Osteocyte (in vitro differentiated cells): ENCODE measurements at places on chromosomes 1 and 21. TPM values are rescaled to one million over a fixed set of nuclear protein-coding genes. Genes with fewer than 3 reads are reported as not detected.
A peak's percentile ranks its signal among the peaks of the same experiment; 100 is the strongest.

DNA sequence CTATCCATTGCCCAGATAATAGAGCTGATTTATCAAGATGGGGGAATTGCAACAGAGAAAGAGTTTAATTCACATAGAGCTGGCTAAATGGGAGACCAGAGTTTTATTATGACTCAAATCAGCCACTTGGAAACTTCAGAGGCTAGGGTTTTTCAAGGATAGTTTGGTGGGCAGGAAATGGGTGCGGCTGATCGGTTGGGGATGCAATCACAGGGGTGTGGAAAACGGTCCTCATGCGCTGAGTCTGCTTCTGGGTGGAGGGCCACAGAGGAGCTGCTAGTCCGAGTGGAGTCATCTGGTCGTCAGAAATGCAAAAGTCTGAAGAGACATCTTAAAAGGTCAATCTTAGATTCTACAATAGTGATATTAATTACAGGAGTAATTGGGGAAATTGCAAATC, 32.0 kb upstream of the FAM89A start:
- no peak for DNase-seq
- H3K4me1 ChIP-seq: no peaks in the 10 kb centered on the region
- no peak overlapping the region for H3K27ac ChIP-seq
- H3K27me3 ChIP-seq: peaks cover 7% of the 10 kb centered on the region
- no peaks in the 10 kb centered on the region for H3K36me3 ChIP-seq

- H3K27ac ChIP-seq: peak overlapping the region; percentile 82
- peaks cover 18% of the 10 kb centered on the region for H3K36me3 ChIP-seq
- DNase-seq: peak; percentile 93
- H3K27me3 ChIP-seq: no peaks in the 10 kb centered on the region
- H3K4me3 ChIP-seq: no peak overlapping the region
These were observed 49.8 kb downstream of the ARHGEF16 start for GRCh38 chr1:3504151-3504821.

DNA sequence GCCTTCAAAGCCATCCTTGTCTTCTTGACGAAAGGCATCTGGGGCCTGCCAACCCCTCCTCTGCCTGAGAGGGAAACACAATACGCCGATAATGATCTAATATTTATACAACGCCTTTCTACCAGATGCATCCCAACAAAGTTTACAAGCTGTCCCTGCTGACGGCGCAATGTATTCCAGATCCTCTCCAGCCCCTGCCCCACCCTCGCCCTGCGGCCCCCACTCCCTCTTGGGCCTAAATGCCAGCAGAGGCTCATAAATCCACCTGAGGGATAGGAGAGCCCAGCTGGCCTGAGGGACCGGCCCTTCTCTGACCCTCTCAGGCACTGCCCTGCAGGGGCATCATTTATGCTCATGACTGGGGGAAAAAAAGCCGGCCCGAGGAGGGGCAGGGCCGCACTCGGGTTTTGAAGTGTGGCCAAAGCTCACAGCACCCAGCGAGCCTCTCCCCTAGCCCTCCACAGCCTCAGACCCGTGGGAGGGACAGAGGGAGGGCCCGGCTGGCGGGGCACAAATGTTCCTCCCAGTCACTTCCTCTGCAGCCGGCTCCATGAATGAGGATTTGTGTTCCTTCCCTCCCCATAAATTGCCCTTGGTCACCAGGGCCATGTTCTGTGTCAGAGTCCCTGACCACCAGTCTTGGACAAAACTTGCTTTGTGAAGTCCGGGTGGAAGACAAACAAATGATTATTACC, 140.3 kb downstream of the FOXD2 start:
- peaks cover 6% of the 10 kb centered on the region for H3K4me1 ChIP-seq
- H3K27ac ChIP-seq: no peak overlapping the region
- H3K27me3 ChIP-seq: peaks cover 52% of the 10 kb centered on the region
- H3K36me3 ChIP-seq: no peaks in the 10 kb centered on the region
- H3K4me3 ChIP-seq: no peak overlapping the region

DNA sequence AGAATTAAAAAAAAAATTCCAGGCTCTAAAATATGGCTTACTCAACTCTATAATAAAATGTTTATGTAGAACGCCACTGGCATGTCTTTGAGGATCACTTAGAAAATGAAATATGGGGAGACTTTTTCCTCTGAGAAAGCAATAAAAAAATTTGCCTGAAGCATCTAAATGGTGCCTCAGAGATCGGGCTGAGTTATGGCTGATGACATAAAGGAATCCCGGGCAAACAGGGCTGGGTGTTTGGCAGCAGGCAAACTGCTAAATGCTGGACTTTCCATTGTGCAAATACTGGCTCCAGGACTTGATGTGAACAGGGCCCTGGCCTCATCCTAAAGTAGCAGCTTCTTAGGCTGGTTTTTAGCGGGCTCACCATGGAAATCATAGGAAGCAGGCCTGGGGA, 44.5 kb upstream of the C1orf87 start:
- H3K4me3 ChIP-seq: no peak overlapping the region
- no peaks in the 10 kb centered on the region for H3K36me3 ChIP-seq
- H3K27me3 ChIP-seq: no peaks in the 10 kb centered on the region
- H3K27ac ChIP-seq: peak overlapping the region; percentile 17
- peaks cover 8% of the 10 kb centered on the region for H3K4me1 ChIP-seq

DNA sequence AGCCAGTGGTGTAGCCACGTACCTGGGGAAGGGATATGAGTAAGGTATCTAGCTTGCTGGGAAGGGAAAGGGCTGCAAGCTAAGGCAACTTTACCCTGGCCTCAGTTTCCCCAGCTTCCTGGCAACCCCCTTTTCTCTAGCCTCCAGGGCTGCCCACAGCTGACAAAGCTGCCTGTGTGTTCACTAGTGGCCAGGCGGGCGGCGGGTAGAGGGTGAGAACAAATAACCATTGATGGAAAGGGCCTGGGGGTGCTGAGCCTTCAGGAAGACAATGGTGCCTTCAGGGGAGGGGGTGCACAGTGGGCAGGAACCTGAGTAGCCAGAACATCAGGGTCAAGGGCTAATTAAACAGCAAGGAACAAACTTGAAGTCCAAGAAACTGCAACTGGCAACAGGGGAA, 6.1 kb downstream of the CERS2 start:
- no peak for DNase-seq
- H3K27me3 ChIP-seq: no peaks in the 10 kb centered on the region
- peaks cover 37% of the 10 kb centered on the region for H3K4me1 ChIP-seq
- no peak overlapping the region for H3K27ac ChIP-seq

DNA sequence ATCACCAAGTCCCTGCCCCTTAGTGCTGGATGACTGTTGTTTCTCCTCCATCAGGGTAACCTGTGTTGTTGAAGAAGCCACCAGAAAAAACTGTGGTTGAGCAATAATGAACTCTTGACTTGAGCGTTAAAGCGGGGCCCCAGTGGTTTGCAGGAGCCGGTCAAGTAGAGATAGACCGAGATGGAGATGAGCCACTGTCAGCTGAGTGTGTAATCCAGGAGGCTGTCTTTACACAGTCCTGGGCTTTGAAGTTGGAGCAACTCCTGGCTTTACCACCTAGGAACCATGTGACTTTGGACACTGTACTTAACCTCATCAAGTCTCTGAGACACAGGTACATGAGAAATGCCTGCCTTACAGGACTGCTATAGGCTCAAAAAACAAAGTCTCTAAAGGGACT, 158.1 kb downstream of the ST6GALNAC3 start:
- no peaks in the 10 kb centered on the region for H3K36me3 ChIP-seq
- no peaks in the 10 kb centered on the region for H3K27me3 ChIP-seq
- no peaks in the 10 kb centered on the region for H3K4me1 ChIP-seq
- H3K27ac ChIP-seq: no peak overlapping the region
- H3K4me3 ChIP-seq: no peak overlapping the region

DNA sequence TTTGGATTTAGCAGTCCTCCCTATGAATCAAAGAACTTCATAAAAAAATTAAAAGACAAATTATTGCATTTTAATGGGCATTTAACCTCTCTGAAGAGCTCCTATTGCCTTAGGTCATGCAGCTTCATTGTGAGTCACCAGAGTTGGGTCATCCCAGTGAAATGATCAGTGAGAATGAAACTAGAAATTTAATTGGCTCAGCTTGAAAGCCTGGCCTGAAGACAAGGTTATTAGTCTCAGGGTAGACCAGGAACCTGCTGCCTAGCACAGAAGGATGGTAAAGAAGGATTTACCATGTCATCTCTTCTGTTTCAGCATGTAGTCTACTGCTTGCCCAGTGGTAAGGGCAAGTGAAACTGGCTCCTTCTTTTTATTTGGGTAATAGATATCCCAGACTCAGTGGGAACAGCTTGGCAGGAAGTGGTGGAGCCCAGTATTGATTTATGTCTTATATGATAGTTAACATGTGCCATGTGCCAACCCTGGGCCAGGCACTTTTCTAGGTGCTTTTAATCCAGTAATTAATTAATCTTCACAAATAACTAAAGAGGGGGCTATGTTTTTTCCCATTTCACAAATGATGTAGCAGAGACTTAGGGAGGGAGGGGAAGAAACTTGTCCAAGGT, 23.6 kb downstream of the LAMC2 start:
- no peaks in the 10 kb centered on the region for H3K27me3 ChIP-seq
- H3K27ac ChIP-seq: no peak overlapping the region
- H3K4me1 ChIP-seq: no peaks in the 10 kb centered on the region
- no peak for DNase-seq
- no peaks in the 10 kb centered on the region for H3K36me3 ChIP-seq

GRCh38 chr1:202643397-202644218, 66.6 kb downstream of the SYT2 start:
- DNase-seq: no peak
- H3K4me3 ChIP-seq: peak overlapping the region; percentile 67
- H3K27ac ChIP-seq: no peak overlapping the region

DNA sequence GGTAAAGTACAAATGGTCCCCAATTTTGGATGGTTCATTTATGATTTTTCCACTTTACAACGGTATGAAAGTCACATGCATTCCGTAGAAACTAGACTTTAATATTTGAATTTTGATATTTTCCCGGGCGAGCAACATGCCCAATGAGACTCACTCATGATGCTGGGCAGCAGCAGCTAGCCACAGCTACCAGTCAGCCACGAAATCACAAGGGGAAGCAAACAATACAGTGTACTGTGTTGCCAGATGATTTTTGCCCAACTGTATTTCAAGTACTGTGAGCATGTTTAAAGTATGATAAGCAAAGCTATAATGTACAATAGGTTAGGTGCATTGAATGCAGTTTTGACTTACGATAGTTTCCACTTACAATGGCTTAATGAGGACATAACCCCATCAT, 266.8 kb downstream of the VAV3 start:
- no peak for DNase-seq
- no peak overlapping the region for H3K4me3 ChIP-seq
- no peaks in the 10 kb centered on the region for H3K27me3 ChIP-seq
- no peaks in the 10 kb centered on the region for H3K4me1 ChIP-seq

GRCh38 chr1:13628711-13629110, 45.1 kb downstream of the PDPN start:
- H3K27ac ChIP-seq: no peak overlapping the region
- no peak overlapping the region for H3K4me3 ChIP-seq
- DNase-seq: no peak
- H3K4me1 ChIP-seq: no peaks in the 10 kb centered on the region

DNA sequence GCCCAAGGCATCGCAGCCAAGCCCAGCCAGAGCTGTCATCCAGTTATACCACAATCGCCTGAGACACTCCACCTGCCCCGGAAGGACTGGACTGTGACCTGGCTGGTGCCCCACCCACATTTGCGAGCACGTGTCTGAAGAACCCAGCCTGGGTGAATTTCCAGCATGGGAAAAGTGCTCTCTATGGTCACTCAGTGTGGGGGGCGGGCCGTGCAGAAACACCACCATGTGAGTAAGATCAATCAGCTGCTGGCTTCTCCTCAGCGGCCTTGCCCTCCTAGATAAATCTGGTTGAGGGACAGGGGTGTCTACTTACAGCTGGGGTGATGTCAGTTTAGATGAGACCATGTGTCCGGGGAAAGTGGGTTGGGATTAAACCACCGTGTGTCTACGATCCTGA, 44.8 kb downstream of the URB1 start:
- H3K27ac ChIP-seq: no peak overlapping the region
- no peaks in the 10 kb centered on the region for H3K4me1 ChIP-seq
- no peaks in the 10 kb centered on the region for H3K27me3 ChIP-seq
- peaks cover 72% of the 10 kb centered on the region for H3K36me3 ChIP-seq
- DNase-seq: no peak

- H3K27me3 ChIP-seq: peaks cover 61% of the 10 kb centered on the region
- no peak overlapping the region for H3K27ac ChIP-seq
- no peaks in the 10 kb centered on the region for H3K4me1 ChIP-seq
- H3K4me3 ChIP-seq: no peak overlapping the region
- no peaks in the 10 kb centered on the region for H3K36me3 ChIP-seq
- no peak for DNase-seq
These were observed 10.1 kb upstream of the SLAMF9 start for GRCh38 chr1:159964144-159964543.

- H3K27ac ChIP-seq: peak overlapping the region; percentile 93
- H3K36me3 ChIP-seq: no peaks in the 10 kb centered on the region
- peaks cover 7% of the 10 kb centered on the region for H3K27me3 ChIP-seq
- peak overlapping the region; percentile 49 for H3K4me3 ChIP-seq
- H3K4me1 ChIP-seq: peaks cover 42% of the 10 kb centered on the region
- peak; percentile 94 for DNase-seq
These were observed 1.9 kb upstream of the GNAI3 start for GRCh38 chr1:109546311-109547109.

- no peaks in the 10 kb centered on the region for H3K36me3 ChIP-seq
- H3K27ac ChIP-seq: no peak overlapping the region
- no peak overlapping the region for H3K4me3 ChIP-seq
- H3K4me1 ChIP-seq: no peaks in the 10 kb centered on the region
- peaks cover 3% of the 10 kb centered on the region for H3K27me3 ChIP-seq
These were observed 60.8 kb upstream of the KCNJ15 start for GRCh38 chr21:38196036-38196435.

- no peak within 1 kb of the TSS for H3K4me3 ChIP-seq
- H3K36me3 ChIP-seq: no peaks in the 10 kb centered on the region
- H3K27me3 ChIP-seq: no peaks in the 10 kb centered on the region
These were observed at the start of gene FCRL1 for GRCh38 chr1:157819896-157820295. Gene FCRL1, minus strand, starts transcription at chr1:157820120. Its CDS starts 83 bp downstream, at chr1:157820037.

- H3K4me3 ChIP-seq: no peak overlapping the region
- H3K4me1 ChIP-seq: peaks cover under 1% of the 10 kb centered on the region
- no peak overlapping the region for H3K27ac ChIP-seq
- H3K36me3 ChIP-seq: peaks cover 30% of the 10 kb centered on the region
These were observed 11.4 kb downstream of the ZBTB48 start for GRCh38 chr1:6591222-6591621.

- DNase-seq: no peak
- peaks cover 18% of the 10 kb centered on the region for H3K36me3 ChIP-seq
- peaks cover 48% of the 10 kb centered on the region for H3K4me1 ChIP-seq
- H3K27me3 ChIP-seq: no peaks in the 10 kb centered on the region
- peak overlapping the region; percentile 93 for H3K4me3 ChIP-seq
- peak overlapping the region; percentile 77 for H3K27ac ChIP-seq
These were observed 1.1 kb upstream of the GADD45A start for GRCh38 chr1:67683766-67684525.

GRCh38 chr1:16498573-16499413, 15.3 kb downstream of the RNU1-1 start:
- peaks cover 20% of the 10 kb centered on the region for H3K4me1 ChIP-seq
- peak; percentile 96 for DNase-seq
- no peak overlapping the region for H3K27ac ChIP-seq
- H3K4me3 ChIP-seq: peak overlapping the region; percentile 86
- no peaks in the 10 kb centered on the region for H3K36me3 ChIP-seq

The CR1L gene
- not detected in 2 replicates for total RNA-seq

The GBP6 gene
- total RNA-seq: not detected in 2 replicates

The SSU72 gene
- total RNA-seq: 117 and 121 TPM in 2 replicates

The NUDT4B gene
- total RNA-seq: 0.68 TPM in 1 of 2 replicates, not detected in the other

The ASPM gene
- 8.5 and 8.9 TPM in 2 replicates for total RNA-seq

The CLK2 gene
- total RNA-seq: 53.7 and 63.5 TPM in 2 replicates

The TTC34 gene
- total RNA-seq: 1.4 and 1.7 TPM in 2 replicates

The KCNJ6 gene
- total RNA-seq: 9.2 and 10.5 TPM in 2 replicates

The THRAP3 gene
- total RNA-seq: 117 and 118 TPM in 2 replicates

The MAN1C1 gene
- 64.7 and 73.3 TPM in 2 replicates for total RNA-seq

The WNT9A gene
- 4.8 and 4.9 TPM in 2 replicates for total RNA-seq

The OR2T10 gene
- total RNA-seq: not detected in 2 replicates

The NR1I3 gene
- total RNA-seq: not detected in 2 replicates

The SFN gene
- not detected in 2 replicates for total RNA-seq
